Activated CD4-positive, alpha-beta T cell treated with anti-CD3 and anti-CD28 coated beads for 24 hours (primary cell): ENCODE measurements at places on chromosomes 5 and 9.

DNA sequence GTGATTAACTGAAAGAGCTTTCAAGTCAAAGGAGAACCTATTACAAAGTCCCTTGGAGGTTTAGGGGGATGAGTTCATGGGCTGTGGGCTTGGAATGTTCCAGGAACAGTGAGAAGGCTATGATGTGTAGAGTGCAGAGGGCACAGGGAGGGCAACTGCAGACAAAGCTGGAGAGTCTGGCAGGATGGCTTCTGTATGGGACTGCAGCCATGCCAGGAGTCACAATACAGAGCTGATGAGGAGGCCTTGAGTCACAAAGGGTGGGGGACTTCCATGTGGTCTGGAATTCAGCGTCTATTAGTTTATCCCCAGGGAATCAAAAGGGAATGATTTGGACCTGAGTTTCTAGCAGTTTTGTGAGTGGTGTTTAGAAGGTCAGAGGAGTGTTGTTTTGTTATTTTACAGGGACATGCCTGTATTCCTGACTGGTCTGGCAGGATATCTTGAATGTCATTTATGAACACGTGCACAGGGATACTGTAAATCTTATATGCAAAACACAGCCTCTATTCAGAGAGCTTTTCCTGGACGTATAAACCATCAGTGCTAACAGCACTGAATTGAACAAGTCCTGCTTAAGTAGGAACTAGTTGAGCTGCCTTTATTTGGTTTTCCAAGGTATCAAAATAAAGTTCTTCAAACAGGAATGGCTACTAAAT lies 14.3 kb upstream of the TEK start:
- no peak for DNase-seq

GRCh38 chr5:120476063-120476462 lies 12.0 kb downstream of the PRR16 start:
- no peak for DNase-seq

- DNase-seq = no peak
Measured at GRCh38 chr9:136286987-136287379, 16.9 kb downstream of the CCDC187 start.

DNA sequence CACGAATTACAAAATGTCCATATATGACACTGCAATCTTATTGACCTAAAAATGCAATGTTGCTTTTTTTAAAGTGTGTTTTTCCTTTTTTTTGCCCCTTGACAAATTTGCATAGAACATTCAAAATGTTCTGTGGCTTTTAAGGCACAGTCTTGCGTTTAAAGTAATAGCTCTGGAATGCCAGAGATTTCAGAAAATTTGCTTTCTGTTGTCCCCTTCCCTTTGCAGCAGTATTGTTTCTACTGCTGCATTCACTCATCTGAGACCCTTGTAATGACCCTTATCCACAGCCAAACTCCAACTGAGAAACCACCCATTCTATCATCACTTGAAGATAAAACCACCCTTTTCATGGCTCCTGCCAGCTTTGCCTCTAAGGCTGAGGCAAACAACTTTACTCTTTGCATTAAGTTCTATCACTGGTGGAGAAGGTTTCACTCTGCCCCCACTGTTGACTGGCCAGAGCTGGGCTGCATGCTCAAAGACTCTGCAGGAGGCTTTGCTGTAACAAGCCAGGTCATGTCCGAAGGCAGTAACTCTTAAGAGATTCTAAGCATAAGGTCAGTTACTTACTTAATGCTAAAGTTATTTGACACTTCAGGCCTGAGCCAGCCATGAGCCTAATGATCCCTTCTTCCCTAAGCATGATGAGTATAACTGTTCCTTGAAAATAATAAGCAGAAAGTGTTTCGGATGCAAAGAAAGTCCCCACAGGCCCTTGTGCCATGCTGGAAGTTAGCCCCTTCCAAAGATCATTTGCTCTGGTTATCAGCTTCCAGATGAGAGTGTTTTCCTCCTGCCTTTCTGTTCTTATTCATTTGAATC lies 101.9 kb downstream of the CD180 start:
- no peak for DNase-seq

GRCh38 chr5:28165096-28165495 lies 1126.7 kb upstream of the CDH9 start:
- no peak for DNase-seq

GRCh38 chr5:72438141-72438540 lies 69.1 kb downstream of the ZNF366 start:
- no peak for DNase-seq

DNA sequence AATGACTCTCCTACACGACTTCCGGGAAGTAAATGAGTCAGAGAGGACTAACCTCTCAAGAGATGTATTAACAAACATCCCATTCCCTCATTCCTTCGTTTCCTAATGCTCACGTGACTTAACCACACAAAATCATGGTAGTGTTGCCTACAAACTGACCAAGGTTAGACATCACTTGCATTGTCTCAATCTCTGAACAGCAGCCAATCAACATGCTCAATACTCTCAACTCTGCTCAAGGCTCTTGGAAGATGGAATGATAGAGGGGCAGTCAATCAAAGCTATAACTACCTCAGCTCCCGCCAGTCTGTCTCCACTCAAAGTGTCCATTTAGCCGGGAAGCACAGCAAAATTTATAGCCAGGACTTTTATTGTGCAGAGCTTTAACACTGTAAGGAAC lies 143.8 kb upstream of the PIK3R1 start:
- no peak for DNase-seq

DNA sequence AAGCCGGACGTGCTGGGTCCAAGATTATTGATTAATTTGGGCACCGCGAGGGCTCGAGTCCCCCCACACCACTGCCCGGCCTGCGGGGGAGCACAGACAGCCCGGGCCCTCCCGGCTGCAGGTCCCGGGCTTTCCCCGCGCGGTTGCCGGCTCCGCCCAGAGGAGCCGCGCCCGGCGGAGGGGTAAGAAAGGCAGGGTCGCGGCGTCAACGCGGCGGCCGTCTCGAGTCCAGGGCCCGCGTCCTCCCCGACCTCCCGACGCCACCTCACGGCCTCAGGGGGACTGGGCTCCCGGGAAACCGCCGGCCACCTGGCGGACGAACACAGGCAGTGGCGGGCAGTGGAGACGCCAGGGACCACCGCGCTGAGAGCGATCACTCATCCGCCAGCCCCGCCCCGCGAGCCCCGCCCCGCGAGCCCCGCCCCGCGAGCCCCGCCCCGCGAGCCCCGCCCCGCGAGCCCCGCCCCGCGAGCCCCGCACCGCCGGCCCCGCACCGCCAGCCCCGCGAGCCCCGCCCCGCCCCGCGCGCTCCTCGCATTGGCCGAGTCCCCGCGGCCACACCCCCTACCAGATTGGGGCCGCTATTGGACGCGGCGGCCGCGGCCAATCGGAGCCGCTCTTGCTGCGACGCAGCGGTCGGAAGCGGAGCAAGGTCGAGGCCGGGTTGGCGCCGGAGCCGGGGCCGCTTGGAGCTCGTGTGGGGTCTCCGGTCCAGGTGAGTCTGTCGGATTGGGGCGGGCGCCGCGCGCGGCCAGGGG lies at the start of gene MRPL41:
Gene MRPL41 (plus strand): TSS at position 616 of the 758 bp plus-strand sequence. CDS start 203 bp downstream, outside the sequence.
- DNase-seq = peak; percentile 86

DNA sequence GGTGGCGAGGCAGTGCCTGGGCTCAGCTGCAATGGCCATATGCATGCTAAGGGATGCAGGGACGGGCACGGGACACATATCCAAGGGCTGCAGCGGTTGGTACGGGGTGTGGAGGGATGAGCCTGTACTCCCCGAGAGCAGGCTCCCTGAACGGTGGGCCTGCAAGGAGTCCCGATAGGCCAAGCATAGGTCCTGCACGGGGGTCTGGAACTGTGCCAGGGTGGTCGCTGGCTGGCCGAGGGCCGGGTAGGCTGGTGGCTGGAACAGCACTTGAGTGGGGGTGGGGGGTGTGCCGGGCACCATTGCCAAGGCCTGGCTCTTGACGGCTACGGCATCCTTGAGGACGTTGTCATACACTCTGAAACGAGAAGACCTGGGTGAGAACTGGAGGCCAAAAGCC lies 24.1 kb downstream of the FABP6 start:
- no peak for DNase-seq

GRCh38 chr5:123066016-123066415 lies 23.0 kb upstream of the PRDM6 start:
- DNase-seq = no peak

DNA sequence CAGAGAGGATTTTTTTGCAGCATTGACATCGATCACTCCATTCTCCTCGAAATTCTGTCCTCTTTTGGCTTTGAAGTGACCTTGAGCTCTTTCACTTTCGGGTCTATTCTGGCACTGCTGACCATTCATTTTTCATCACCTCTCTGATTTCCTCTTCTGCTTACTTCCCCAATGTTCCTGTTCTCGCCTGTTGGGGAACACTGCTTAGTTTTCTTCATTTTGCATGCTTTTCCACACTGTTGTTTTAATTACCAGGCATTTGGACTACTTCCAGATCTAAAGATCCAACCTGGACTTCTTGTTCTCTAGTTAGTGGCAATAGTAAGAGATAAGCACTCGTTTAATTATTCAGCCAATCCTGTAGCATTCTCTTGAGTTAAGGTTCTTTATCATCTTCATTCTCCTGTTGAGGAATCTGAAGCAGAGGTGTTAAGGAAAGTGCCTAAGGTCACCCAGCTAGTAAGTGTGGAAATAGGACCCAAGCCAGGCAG lies 53.4 kb downstream of the MAN2A1 start:
- no peak for DNase-seq

DNA sequence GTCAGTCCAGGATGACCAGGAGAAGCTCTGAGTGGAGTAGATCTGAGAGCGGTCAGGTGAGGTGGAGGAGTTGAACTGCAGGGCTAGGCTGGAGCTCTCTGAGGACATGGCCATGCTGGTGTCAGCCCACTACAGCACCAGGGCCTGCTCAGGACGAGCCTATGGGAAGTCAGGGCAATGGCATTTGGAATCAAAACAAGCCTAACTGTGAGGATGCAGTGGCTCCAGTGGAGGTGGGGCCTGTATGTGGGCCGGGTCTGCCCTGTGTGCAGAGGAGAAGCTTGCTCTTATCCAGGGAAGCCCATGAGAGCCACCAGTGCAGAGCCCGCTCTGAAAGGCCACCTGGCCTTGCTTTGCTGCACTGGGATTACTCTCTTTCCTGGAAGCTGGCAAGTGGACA lies 11.1 kb downstream of the CXCL14 start:
- DNase-seq = no peak

DNA sequence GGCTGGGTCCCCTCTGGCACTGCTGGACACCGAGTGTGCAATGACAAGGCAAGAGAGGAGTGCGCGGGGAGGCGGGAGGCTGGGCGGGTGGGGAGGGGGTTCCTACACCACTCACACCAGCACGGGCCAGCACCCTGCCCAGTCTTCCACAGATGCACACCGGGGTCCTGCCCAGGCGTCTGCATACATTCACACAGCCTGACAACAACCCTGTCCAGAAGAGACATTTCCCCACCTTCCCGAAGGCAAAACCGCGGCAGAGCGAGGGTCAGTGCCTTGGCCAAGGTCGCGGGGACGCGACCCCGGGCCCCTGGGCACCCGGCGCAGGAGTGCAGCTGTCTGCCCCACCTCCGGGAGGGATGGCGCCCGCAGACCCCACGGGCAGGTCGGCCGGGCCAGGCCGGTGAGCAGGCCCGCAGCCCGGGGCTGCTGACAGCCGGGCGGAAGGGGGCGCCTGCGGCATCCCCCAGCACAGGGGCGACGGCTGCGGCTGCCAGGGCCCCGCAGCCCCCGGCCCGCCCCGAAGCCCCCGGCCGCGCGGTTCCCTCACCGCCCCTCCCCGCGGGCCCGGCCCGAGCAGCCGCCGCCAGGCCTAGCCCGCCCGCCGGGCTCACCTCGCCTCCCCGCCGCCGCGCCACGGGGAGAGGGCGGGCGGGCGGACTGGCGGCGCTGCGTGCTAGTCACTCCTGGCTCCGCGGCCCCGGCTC lies 496 bp downstream of the MAPK9 start:
- DNase-seq = no peak

DNA sequence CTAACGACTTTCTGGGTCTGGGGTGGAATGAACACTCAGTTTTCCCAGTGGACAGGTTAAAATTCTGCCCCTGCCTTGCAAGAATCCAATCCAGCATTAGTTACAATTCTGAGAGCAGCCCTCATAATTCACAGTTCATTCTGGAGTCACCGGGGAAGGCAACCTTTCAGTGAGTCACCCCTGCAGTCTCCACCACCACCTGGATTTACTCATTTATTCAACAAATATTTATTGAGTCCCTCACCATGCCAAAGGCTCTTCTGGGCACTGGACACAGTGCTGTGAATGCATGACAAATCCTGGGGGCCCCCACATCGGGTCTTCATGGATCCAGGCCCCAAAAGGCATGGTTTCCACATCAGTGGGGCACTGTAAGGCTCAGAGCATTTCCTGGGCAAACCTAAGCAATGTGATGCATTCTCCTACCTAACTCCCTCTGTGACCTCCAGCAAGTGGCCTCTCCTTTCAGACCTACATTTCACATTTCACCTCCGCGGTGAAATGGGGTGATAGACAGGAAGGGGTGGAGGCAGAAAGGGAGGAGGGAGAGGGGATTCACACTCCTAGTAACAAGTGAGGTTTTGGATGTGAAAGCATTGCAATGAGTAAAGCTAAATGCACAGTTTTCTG lies 6.4 kb upstream of the MSX2 start:
- DNase-seq = no peak

DNA sequence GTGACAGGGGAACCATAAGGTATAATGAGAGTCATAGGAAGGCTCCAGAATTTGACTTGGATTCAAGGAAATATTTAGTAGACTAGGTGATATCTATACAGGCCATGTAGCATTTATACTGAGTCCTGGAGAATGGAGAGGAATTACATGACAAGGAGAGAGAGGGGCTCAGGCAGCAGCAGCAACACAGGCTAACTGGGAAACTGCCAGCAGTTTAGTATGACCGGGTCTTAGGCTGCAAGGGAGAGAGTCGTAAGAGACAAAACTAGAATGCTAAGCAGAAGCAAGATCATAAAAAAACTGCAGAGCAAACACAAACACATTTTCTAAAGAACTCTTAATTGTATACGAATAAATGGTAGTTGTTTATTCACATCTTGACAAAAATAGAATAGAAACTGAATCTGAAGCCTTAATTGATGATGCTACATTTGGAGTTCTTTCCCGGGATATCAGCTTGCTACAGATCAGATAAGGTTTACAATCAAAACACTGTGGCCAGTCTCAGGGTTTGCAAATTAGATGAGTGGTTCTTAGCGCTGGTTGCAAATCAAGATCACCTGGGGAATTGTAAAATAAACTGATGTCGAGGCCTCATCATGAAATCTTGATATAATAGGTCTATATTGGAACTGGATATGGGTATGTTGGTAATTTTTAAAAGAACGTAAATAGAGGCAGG lies 480.0 kb upstream of the C9orf72 start:
- no peak for DNase-seq

- DNase-seq = no peak
Measured at GRCh38 chr9:78714576-78714975, 417.7 kb downstream of the PSAT1 start.

DNA sequence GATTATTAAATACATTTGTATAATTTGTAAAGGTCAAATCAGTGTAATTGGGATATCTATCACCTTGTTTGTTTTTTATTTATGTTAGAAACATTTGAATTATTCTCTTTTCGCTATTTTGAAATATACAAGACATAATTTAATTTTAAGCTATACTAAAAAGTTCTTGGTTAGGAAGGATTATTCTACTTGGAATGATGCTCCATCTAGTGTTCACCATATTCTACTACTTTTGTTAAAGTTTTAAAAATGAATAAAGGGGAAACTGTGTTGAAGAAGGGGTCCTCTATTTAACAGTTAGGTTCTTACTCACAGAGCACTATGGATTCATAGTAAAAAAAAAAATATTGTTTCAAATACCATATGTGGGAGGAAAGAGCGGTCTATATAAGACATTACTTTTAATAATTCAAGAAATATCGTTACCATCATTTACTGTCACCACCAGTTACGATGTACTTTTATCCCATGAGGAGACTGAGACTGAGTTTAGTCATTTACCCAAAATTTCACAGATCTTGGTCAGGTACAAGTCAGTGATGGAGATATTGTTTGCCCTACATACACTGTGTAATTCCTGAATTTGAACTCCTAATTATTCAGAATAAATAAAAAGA lies 6.3 kb upstream of the STOM start:
- no peak for DNase-seq
